ENCODE measurements at places on chromosomes 11 and 22.

GRCh38 chr22:36036167-36036624 is 7.6 kb upstream of the RBFOX2 start:
- no peak for DNase-seq

GRCh38 chr11:93904716-93905115 is 54.3 kb upstream of the VSTM5 start:
- no peak for DNase-seq

DNA sequence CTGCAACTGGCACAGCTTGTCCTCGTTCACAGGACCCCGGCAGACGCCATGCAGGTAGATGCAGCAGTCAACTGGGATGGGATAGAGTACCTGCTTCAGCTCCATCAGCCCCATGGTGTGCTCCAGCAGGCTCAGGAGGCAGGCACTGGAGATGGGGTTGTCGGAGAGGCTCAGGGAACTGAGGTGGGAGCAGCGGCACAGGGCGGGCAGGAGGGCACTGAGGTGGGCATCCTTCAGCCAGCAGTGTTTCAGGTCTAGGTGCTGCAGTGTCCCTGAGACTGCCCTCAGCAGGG is 8.7 kb upstream of the TOP3B start:
- DNase-seq, result no peak

DNA sequence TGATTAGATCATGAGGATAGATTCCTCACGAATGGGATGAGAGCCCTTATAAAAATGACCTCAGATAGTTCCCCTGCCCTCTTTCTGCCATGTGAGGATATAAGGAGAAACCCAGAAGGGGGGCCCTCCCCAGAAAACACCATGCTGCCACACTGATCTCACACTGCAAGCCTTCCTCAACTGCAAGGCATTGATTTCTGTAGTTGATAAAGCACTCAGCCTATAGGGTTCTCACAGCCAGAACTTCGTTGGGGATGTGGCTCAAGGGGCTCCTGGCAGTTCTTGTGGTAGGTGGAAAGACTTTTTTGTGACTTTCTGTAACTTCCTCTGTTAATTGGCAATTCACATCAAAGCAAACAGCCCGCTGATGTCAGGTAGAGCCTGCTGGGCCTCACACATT is 108.9 kb downstream of the CD44 start:
- peak; percentile 60 for DNase-seq

DNA sequence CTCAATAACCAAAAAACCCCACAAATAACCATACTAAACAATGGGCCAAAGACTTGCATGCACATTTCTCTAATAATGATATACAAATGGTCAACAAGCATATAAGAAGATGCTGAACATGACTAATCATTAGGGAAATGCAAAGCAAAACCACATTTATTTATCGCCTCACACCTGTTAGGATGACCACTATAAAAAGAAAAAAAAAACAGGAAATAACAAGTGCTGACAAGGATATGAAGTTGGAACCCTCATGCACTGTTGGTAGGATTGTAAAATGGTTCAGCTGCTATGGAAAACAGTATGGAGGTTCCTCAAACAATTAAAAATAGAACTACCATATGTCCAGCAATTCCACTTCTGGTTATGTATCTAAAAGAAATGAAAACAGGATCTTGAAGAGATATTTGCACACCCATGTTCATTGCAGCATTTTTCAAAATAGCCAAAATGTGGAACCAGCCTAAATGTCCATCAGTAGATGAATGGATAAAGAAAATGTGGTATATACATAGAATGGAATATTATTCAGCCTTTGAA is 66.2 kb downstream of the AMBRA1 start:
- no peak for DNase-seq

DNA sequence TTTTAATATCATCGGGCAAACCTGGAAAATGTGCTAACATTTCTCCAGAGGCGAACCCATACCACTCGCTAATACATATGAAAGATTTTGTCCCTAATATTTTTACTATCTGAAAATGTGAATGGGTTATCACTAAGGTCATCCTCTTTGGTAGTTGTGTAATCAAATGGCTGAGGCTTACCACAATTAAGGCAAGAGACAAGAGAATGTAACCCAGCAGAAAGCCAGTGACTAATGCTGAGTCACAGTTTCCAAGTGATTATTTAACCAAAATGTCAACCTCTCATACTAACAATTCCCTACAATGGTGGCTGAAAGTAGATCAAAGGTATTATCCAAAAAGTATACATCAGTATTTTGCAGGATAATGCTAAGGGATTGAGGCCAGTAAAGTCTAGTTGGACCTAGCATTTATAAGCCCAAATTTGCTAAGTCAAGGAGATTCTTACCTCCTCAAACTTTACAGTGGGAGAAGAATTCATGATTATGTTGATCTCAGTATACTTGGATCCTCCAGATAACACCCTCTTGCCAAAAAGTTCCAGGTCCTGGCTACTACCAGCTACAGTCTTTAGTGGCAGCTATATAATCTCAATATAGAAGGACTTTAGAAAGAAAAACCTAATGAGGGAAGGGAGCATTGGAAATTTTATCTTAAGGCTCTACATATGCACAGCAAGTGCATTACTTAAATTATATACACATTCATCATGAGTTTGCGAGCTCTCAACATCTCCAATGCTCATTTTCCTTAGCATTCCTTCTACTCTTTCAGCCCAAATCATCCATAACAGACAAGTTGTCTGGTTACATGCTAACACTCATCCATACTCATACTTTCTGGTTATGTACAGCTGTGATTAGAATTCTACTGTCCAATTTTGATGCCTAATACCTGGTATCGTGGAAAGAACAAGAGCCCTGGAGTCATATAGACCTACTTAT is 25.4 kb downstream of the SIK3 start:
- DNase-seq, result peak; percentile 53

DNA sequence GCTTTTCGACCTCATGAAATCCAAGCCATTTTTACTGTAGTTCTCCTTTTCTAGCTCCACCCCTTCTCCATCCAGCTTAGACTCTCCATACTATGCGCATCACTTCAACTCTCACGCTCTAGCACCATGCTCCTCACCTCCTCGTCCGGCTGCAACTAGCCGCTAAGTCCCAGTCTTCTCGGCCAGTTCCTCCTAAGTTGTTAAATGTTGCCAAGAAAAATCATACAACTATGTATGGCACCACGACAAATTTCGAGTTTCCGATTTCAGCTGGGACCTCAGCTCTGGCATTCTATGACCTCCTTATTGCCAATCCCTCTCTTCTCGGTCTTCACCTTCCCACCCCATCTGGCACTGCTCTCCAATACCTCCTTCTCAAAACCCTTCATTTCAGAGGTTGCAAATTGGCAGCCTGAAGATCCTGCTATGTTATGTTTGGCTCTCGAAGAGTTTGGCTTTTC is 1.0 kb downstream of the ZNF70 start:
- DNase-seq, result no peak

GRCh38 chr11:46676436-46677158 is 23.8 kb downstream of the ARHGAP1 start:
- no peak for DNase-seq

DNA sequence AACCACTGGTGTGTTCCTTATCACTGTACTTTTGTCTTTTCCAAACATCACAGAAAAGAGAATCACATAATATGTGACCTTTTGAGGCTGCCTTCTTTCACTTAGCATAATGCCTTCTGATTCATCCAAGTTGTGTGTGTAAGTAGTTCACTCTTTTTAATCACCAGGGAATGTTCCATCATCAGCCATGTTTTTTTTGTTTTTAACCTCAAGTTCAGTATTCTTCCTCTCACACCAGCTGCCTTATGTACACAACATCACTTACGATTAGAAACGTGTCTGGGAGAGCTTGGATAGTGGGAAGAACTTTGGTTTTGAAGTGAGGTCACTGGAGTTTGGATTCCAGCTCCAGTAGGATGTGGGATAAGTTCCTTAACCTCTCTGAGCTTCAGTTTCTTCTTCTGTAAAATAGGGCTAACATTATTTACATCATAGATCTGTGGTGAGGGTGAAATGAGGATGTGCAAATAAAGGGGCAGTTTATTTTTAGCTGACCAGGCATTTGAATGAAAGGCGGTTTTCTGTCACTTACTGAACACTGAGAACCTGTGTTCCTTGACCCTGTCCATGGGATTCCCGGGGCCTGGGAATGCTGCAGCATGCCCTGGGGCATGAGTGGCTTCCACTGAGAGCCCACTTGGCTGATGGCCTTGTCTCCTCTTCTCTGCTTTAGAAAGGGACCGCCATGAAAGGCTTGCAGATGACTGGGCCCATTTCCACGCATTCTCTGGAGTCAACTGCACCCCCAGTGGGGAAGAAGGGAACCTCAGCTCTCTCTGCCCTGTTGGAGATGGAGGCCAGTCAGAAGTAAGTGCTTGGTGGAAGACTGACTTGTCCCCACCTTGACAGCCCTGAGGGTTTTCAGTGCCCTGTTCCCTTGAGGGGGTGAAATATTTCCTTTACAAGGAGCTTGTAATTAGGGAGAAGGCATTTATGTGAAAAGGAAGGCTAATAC is 92.6 kb downstream of the DEPDC5 start:
- no peak for DNase-seq

GRCh38 chr11:122140500-122140899 is 24.5 kb upstream of the BLID start:
- no peak for DNase-seq

GRCh38 chr11:119307219-119307618 is 9.7 kb downstream of the MCAM start:
- DNase-seq, result no peak

DNA sequence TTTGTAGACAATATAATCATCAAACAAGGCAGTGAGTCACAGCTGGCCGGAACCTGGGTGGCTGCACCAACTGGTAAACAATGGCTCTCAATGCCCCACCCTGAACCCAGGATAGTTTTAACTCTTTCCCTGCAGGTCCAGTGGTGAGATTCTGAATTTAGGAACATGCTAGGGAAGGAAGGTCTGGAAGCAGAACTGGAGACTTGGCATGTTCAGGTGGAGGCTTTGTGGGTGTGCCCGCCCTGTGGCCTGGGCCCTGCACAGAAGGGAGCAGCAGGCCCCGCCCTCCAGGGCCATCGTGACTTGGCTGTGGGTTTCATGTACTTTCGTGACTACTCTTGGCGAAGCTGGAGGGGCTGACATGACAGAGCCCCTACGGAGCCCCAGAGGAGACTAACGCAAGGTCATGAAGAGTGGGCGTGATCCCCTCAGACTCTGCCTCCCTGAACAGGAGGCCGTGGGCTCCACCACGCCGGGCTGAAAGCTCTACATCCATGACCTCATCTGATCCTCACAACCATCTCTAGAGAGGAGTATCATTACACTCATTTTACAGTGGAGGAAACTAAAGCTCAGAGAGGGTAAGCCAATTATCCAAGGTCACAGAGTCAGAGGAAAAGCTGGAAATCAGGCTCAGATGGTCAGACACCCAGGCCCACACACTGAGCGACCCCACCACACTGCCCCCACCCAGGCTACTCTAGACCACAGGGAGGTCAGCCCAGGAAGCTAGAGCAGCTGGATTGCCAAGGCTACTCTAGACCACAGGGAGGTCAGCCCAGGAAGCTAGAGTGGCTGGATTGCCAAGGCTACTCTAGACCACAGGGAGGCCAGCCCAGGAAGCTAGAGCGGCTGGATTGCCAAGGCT is 27.3 kb downstream of the MAFF start:
- DNase-seq, result no peak

DNA sequence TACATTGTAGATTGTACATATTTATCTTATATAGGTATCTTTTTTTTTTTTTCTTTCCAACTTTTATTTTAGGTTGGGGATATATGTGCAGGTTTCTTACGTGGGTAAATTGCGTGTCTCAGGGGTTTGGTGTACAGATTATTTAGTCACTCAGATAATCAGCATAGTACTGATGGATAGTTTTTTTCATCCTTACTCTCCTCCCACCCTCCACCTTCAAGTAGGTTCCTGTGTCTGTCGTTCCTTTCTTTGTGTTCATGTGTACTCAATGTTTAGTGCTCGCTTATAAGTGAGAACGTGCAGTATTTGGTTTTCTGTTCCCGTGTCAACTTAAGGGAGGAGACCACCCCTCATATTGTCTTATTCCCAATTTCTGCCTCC is 9.6 kb downstream of the C11orf96 start:
- DNase-seq, result no peak
